ENCODE measurements at places on chromosomes 5 and 9.

DNA sequence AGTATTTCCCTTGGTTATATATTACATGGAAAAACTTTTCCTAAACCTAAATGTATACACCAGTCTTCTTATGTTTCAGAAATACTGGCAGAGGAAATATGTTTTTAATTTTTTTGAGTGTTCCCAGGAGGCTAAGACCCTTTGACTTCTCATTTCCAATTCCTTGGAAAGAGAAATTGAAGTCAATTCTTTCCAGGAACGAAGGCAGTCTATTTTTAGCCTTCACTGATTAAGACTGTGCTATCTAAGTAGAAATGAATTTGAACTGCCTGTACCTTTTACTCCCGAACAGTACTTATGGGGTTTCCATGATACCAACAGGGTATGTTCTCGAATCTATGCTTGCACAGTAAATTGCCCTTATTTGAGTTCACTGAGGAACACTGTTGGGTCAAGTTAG is 340.3 kb upstream of the CD180 start:
- no peak for DNase-seq

DNA sequence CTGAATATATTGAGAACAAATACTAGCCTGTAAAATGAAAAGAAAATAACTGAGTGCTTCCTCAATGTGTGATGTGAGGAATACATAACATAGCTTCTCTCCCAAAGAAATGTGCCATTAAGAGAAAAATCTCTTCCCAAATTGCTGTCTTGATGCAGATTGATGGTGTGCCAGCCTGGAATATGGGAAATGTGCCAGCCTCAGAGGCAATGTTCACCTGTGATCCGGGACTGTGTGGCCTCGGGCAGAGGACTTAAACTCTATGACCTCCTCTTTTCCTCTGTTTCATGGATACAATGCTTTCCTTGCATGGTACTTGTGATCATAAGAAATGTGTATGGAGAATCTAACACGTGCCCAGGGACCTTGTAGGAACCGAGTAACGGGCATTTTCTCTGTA is 370.9 kb downstream of the DIRAS2 start:
- DNase-seq: no peak

DNA sequence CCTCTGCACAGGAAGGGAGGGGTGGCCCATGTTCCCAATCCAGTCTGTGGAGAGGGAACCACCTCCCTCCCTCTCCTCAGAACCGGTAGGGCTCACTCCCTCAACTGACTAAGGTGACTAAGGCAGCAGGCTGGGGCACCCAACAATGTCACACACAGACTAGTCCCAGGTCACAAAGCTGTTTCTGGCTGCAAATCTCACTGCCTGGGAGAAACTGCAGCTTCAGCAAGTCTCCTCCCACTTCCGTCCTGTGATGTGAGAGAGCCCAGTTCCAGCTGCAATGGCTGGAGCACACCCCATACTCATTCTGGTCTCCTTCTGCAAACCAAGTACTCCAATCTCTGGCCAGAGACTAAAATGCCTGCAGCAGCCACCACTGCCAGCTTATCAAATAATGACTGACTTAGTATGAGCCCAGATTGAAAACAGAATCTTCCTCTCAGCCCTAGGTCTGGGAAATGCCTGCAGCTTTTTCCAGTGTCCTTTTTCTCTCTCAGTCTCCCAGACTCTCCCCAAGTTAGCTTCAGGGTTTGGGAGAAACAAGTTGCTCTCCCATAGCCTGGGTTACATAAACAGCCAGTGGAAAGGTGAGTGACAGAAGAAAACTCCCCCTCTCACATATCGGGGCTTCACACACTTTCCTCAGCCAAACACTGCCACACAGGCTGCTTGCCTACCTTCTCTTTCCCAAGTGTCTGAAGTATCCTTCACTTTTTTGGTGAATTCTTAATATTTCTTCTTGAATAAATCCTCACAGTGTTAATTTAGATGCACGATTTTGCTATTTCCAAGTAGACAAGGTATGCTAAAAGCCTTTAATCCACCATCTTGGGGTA is 247.4 kb upstream of the RASA1 start:
- peak; percentile 49 for DNase-seq

DNA sequence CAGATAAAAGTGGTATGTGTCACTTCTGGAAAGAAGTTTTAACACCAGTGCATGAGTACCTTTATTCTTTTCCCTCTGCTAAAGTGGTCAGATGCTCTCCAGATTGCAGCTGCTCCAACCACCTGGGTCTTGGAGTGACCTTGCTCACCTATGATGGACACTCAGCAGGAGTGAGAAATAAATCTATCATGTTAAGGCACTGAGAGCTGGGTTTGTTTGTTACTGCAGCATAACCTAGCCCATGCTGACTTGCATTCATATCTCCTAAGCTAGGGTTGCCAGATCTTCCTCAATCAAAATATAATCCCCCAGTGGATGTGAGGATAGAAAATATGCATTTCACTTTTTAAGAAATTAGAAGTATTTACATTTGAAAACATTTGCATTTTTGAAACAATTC is 295.9 kb downstream of the AGTPBP1 start:
- DNase-seq: no peak

DNA sequence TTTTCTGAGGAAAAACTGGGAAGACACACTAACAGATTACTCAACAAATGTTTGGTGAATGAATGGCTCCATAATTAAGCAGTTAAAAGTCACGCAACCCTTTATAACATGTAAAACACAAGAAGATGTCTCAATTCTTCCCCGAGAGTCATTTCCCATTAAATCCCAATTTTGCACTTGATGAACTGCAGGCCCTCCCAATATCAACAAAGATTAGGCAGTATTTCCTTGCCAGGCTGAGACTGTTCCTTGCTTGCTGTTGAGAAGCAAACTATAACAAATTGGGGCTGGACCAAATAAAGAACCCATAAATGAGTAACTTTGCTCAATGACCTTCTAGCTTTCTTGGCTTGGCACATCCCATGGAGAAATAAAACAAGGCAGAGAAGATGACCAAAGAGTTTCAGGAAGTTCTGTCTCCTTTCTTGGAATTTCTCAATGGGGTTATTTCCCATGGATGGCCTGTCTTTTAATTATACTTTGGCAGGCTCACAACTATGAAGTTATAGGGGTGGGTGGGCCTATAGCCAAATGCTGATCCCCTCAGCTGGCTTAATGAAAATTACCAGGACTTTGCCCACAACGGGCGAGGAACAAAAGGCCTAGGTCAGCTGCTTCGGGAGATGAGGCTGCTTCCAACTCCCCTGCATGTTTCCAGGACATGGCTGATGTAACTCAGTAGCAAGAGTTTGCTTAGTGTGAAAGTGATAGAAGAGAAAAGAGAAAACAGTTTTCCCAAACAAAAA is 243.1 kb upstream of the RFX3 start:
- peak; percentile 43 for DNase-seq

DNA sequence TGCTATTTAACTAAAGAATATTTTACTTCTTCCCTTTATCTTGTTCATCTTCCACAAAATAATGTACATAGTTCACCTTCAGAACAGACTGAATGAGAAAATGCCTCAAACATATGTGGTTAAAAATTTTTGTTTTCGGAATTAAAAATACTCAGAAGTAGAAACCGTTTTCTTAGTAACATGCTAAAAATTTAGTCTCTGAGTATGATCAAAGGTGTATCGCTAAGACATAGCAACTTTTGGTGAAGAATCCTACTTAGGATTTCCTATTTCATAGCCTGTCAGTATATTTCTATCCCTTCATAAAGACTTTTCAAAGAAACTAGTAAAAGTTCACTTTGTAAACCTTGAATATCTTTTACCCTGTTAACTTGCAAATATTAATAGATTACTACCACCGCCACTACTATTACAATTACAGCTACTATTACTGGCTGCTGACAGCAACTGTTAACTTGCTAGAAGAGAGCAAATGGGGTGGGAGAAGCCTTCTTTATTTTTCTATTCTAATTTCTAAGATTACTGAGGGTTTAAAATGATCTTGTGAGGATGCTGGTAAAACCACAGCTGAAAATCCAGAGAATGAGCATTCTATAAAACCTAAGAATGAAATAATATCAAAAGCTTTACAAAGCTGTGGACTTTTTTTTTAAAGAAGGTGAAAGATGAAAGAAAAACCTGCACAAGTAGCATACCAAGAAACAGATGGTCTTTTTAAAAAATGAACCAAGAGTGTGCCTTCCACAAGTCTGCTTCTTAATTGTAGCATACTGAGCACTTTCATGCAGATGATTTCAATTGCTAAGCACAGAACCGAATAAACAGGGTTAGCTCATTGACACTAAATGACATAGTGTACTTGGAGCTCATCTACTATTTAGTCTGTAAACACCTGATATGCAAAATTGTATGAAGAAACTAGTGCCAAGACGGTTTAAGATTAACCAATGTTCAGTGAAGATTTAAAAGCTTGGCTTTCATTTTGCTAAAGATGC is 246.3 kb upstream of the EFNA5 start:
- DNase-seq: no peak

DNA sequence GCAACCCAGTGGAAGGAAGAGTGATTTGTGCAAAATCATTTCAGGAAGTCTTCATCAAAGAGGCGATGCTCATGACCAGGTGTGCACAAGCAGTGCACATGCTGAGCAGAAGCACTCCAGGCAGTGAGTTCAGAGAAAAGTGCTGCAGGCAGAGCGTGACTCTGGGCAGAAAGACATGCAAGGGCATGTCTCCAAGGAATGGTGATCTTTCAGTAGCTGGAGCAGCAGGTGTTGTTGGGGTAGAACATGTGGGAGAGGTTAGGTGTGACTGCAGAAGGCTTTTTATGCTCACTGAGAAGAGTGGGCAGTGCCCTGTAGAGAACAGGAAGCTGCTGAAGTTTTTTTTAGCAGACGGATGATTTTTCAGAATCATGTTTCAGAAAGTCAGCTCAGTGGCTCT is 545.4 kb upstream of the TLE4 start:
- DNase-seq: peak; percentile 27

- no peak for DNase-seq
These were observed 5.9 kb downstream of the DNM1 start for GRCh38 chr9:128208946-128209669.

DNA sequence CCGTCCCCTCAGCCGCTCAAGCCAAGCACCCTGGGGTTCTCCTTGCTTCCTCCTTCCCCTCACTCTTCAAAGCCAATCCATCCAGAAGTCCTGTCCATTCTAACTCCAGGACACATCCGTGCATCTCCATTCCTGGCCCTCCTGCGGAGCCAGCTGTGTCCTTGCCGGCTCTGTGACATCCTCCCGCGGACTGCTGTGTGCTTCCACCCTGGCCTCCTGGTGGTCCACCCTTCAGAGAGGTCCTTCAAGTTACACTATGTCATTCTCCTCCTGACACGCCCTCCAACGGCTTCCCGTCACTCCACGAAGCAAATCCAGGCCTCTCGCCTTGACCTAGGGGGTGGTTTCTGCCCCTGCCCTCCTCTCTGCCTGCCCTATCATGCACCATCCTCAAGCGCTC is 13.0 kb upstream of the SCGB3A1 start:
- no peak for DNase-seq

Data from RPMI7951 (cell line).